ENCODE measurements at places on chromosomes 12 and 14.
A peak's percentile ranks its signal among the peaks of the same experiment; 100 is the strongest.

- peak; percentile 99 for DNase-seq
Measured at GRCh38 chr12:7060353-7060954, at the start of gene C1S. C1S (plus strand) TSS chr12:7060718; CDS start chr12:7061913, 1,195 bp downstream.

DNA sequence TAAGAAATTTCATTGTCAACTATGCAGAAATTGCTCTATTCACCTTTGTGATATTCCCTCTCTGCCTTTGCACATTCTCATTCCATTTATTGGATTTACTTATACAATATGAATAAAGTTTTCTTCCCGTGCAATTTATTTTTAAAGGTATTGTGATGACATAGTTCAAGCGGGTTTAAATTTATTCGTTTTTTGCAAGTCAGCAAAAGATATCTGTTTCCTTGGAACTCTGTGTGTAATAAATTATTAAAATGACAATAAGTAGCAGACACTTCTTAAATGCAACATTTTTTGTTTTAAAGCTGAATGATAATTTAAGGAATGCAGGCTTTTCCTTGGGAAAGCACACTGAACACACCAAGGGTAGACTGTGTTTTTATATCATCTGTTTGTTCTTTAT, 143.1 kb downstream of the SLC41A2 start:
- no peak for DNase-seq

GRCh38 chr14:92459950-92460421, 53.6 kb upstream of the RIN3 start:
- DNase-seq, result no peak

- no peak for DNase-seq
Measured at GRCh38 chr12:48482930-48483329, 632 bp downstream of the C12orf54 start.

DNA sequence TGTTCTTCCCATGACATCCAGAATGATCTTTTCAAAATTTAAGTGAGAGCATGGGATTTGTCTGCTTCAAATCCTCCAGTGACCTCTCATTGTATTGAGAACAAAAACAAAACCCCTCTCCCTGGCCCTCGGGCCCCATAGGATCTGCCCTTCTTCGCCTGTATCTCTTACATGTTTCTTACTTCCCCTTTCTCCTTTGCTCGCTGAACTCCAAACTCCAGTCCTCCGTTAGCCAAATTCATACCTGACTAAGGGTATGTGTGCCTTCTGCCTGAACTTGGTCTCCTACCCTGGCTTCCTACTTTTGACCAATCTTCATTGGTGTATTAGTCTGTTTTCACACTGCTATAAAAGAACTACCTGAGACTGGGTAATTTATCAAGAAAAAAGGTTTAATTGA, 13.2 kb upstream of the TSPAN11 start:
- no peak for DNase-seq

- no peak for DNase-seq
Measured at GRCh38 chr12:94872671-94872970, 130.9 kb downstream of the NDUFA12 start.

GRCh38 chr12:2348482-2348852, 295.7 kb downstream of the CACNA1C start:
- DNase-seq, result no peak

GRCh38 chr12:48788854-48789775, at the start of gene ADCY6:
ADCY6 (minus strand) TSS chr12:48789089; CDS start chr12:48783434, 5,655 bp downstream.
- DNase-seq, result peak; percentile 60

GRCh38 chr14:39868251-39868650, 436.0 kb upstream of the FBXO33 start:
- DNase-seq, result peak; percentile 1

DNA sequence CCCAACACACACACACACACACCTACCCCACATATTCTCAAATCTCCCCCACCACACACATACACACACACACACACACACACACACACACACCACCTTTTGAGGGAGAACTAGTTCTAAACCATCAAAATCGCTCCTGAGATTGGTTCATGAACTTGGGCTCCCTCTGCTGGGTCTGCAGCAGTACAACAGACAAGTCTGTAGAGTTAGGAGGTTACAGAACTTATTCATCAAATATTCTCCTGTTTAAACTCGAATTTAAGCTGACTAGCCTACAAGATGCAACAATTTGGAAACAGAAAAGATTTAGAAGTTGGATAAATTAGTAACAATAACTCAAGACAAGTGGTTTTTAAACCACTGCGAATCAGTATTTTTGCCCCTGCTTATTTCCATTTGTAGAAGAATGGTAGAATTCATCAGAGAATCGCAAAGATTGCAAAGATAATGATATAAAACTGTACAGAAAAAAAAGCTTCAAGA, 136.4 kb upstream of the USP15 start:
- DNase-seq, result peak; percentile 58

DNA sequence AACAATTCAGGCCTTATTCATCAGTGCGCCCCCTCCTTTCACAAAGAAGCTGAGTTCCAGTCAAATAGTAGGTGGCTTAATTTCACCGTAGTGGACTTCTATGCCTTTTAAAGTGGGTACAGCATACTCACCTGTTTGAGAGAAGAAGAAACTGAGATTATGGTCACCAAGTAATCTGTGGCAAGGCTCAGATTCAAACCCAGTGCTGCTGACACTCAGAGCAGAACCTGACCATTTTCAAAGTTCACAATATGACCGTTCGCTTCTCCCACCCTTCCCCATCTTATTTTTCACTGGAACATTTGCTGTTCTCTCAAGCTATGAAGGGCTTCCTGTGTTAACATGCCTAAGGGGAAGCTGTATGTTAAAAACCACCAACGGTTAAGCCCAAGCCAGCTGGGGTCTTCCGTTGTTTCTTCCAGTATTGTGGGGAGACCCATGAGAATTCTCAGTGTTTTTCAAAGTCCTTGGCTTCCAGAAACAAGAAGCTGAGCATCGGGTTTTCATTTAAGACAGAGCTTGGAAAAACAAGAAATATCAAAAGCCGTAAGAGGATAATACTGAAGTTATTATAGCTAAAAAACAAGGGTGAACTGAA, 6.1 kb upstream of the PSMA6 start:
- DNase-seq, result no peak

DNA sequence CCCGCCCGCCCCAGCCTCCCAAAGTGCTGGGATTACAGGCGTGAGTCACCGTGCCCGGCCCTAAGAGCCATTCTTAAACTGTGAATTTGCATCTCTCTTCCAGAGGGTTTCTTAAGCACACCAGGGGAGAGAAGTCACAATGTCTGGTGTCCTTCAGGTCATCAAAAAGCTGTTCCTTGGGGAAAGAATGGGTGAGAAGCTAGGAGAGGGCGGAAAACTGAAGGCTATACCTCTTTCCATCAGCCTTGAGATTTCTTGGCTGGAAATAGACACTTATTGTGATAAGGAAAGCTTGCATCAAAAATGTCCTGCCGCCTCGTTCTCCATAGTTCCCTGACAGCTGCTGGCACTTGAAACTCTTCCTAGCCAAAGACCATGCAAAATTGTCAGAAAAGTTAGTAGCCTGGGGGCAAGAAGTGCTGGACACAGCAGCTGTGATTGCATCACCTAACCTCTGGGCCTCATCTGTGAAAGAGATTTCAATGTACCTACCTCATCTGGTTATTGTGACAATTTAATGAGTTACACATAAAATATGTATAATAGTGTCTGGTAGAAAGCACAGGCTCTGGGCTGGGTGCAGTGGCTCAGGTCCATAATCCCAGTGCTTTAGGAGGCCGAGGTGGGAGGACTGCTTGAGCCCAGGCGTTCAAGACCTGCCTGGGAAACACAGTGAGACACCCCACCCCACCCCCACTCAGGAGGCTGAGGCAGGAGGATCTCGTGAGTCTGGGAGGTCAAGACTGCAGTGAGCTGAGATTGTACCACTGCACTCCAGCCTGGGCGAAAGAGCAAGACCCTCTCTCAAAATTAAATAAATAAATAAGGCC, 9.7 kb upstream of the UBC start:
- DNase-seq, result peak; percentile 84

DNA sequence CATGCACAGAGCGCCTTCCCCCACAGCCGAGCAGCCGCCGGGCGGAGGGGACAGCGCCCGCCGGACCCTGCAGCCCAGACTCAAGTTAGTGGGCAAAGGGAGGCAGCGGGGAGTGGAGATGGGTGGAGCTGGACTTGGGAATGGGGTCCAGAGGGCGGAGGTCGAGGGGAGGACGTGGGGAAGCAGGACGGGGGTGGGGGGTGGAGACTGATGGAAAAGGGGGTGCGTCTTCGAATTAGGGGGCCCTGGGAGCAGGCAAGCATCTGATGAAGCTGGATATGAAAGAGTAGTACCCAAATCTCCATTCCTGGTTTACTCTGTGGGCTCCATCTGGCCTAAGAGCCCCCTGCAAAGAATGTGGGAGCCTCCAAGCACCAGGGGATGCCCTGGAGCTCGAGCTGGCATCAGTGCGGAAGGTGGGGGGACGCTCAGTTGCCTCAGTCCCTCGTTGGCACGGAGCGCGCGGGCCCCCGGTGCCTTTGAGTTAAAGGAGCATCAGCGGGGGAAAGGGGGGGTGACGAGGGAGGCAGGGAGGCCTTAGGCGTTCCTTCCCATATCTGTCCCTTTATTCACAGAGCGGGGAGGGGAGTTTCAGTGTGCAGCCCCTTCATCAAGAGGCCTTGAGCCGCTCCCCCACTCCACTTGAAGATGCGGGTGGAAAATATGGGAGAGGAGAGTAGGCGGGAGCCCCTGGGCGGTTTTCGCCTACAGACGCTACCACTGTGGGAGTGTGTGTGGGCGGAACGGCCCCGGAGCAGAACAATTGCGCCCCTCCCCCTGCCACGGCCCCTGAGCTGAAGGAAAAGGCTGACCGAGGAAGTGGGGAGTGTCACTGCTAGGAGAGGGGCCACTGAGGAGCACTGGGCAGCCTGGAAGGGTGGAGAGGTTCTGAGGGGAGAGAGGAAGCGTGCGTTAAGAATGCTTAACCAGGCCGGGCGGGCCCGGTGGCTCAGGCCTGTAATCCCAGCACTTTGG, 644 bp downstream of the NAB2 start:
- peak; percentile 58 for DNase-seq
